Dorsolateral prefrontal cortex (tissue), 122 donors: ENCODE measurements at places on chromosomes 3 and 15.

DNA sequence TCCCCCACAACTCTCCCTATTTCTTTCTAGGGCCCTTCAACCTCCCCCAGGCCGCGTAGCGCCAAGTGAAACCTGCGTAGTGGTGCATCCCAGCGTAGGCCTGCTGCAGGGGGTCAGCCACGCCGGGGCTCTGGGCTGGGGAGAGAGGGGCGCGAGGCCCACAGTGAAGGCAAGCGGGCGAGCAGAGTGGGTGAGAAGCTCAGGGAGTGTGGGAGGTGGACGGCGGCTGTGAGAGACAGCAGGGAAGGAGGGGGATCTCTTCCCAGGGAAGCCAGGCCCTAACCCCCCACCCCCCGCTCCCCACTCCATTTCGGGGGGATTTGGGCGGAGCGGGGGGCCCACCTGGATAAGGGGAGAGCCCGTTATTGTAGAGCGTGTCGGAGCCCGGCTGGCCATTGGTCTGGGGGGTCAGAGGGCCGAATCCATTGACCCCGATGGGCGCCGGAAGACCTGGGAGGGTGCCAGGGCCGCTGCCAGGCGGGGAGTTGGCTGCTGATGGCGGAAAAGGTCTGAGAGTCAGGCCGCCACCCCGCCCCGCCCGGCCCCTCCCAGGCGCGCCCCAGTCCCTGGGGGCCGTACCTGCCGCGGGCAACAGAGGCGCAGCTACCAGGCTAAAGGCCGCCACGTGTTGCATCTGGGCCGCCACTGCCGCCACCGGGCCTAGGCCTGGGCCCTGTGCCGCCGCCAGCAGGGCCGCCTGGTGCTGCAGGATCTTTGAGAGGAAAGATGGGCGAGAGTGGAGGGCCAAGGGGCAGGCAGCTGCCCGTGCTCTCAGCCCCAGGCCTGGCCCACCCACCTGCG lies 16.6 kb upstream of the PARP6 start:
- no peak for DNase-seq

DNA sequence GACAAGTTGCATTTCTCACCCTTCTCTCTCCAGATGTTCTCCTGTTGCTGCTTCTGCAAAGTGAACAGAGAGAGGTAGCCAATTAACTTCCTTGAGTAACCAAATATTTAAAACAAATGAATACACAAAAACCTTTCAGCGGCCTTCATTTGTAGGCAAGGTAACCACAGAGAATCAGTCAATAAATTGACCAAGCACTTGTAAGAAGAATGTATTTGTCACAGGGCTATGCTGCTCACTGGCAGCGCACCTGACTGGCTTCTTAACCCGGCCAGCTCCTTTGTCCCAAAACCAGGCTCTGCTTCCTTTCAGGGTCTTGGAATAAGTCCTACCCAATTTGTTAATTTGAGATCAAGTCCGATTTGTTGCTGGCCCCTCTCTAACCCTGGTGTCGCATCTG lies 43.5 kb upstream of the STXBP5L start:
- DNase-seq, result no peak

DNA sequence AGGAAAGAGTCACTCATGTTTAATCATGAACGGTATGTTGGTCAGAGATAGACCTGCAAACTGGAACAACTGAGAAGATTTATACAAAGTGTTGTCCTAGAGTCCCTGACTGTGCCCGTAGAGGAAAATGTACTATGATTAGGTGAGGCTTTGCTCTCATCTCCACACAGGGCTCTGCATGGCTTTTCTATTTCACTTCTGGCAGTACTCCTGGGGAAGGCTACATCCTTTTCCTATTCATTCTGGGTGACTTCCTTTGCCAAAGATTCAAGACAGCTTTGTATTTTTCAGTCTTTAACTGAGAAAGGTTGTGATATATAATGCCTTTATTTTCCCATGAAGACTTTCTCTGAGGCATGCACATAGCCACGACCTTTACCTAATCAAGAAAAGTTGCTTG lies 414.7 kb downstream of the ZBTB20 start:
- DNase-seq, result no peak

DNA sequence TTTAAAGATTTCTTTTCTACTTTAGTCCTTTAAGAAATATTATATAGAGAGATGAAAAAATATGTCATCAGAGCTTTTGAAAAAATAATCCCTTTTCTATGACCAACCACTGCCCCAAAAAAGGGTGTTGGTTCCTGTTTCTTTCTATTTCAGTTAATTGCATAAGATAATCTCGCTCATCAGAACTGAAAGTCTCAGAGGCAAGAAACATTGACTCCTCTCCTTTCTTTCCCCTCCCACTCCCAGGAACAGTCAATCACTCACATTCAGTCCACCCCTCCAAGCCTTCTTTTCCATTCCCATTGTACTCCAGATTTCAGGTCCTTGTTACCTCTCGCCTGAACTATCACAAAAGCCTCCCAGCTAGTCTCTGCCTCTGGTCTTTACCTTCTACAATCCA lies 153.7 kb upstream of the ABI3BP start:
- DNase-seq, result no peak

DNA sequence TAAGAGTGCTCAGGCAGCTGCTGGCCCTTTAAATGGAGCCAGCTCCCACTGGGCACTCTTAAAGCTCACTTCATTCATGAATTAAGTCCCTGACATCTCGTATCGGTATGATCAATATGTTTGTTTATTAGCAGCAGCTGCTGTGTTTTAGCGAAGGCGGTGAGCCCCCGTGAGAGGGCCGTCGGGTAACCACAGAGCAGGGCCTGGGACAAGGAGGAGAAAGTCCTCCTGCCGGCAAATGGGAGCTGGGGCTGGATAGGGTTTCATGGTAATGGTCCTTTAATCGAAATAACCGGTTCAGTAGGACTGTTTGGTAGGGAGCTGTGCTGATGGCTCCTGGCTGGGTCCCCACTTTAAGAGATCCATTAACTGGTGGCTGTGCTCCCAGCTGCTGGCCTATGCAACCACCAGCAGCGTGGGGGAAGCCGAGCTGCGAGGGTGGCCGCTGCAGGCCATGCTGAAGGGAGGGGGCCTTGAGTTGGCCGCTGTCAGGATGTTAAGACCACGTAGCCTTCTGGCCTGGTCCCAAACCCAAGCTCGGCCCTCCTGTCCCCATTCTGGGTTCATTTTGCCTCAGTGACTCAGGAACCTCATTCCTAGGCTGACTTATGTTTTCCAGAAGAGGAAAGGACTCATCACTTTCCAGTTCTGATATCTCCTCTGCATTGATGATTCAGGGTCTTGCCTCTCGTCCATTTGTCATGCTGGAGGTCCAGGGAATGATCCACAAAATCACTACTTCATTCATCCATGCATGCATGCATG lies 67.6 kb upstream of the NTRK3 start:
- no peak for DNase-seq

DNA sequence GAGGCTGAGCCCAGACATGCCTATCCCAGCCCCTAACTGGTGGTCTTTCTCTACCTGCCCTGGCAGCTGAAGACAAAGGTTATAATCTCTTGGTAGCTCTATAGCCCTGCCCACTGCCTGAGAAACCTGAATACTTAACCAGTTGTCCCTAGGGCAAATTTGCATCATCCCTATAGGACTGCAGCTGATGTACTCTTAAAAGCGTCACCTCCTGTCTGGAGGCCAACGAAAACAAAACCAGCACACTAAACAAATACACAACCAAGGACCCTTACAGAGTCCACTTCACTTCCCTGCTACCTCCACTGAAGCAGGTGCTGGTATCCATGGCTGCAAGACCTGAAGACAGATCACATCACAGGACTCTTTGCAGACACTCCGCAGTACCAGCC lies 98.0 kb downstream of the KCNAB1 start:
- no peak for DNase-seq

GRCh38 chr15:45456212-45457106 lies 66.1 kb downstream of the SLC30A4 start:
- DNase-seq, result no peak

GRCh38 chr15:34973512-34973911 lies 4.0 kb upstream of the AQR start:
- no peak for DNase-seq

DNA sequence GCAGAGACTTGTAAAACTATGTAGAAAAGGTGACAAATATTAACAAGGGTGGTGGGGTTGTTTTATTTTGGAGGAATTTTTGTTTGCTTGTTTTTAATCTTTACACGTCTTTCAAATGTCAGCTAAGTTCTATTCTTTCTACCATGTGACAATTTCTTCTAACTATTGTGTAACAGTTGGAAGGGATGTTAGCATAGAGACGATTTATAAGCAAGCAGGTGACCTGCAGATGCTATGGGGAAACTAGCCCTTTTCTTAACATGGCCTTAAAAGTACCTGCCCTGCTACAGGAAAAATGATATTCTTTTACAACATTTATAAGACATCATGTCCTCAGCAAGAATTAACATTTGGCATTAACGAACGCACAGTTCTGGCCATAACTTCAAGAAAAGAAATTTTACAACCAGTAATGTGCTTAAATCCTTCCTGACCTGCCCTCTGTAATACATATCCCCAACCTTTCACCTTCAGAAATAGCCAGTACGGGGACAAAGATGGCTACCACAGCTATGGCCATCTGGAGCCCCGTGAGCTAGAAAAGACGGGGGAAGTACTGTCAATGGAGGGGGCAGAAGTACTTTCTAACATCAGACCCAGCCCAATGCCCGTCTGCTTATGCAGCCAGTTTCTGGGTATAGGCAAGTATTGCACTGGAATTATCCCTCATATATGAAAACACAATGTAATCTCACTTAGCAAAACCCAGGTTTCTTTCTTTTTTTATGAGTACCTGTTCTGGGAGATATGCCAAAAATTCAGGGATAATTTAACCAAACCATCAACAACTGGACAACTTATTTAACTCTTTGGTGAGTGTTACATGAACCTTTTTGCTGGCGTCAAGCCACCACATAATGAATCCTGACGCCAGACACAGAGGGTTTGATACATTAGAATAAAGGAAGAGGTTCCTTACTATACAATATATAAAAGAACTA lies 67.7 kb upstream of the NR2F2 start:
- DNase-seq, result no peak

GRCh38 chr15:29115093-29115991 lies 154.3 kb downstream of the NSMCE3 start:
- DNase-seq, result peak; percentile 69

GRCh38 chr3:58487140-58487886 lies 4.6 kb upstream of the KCTD6 start:
- peak; percentile 86 for DNase-seq

DNA sequence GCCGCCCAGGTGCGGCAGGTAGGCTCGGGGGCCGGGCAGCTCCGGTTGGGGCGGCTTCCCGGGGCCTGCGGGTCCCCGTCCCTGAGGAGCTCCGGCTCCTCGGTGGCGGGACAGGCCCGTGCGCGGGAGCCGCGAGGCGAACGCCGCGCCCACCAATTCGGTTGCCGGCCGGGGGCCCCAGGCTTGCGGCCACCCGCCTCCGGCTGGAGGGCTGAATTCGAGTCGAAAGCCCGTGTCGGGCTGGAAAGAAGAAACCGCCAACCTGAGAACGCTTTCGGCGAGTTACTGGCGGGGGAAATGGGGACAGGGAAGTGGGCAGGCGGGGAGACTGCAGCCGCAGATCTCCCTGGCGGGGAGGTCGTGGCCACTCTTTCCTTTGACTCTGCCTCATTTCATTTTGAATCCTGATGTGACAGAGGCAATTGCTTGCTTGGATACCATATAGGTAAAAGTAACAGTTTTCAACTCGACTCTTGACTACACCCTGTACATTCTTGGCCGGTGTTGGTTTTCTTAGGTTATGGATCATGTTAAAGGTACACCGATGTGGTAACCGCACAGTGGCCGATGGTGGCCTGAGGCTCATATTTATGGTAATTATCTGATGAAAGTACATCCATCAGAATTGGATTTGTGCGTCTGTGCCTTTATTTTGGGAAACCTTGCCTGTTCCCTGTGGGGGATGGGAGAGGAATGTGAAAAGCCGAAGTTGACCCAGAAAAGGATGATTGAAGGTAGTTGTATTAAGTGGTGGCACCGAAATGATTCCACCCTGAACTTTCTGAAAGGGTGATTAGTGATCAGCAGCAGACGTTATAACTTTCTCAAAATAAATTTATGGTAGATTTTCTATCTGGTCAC lies 1.7 kb downstream of the B3GNT5 start:
- no peak for DNase-seq

GRCh38 chr3:13353506-13353905 lies 66.6 kb downstream of the NUP210 start:
- no peak for DNase-seq

GRCh38 chr15:67248011-67248505 lies 6.4 kb downstream of the AAGAB start:
- no peak for DNase-seq

GRCh38 chr3:127796831-127797150 lies 25.5 kb downstream of the MGLL start:
- DNase-seq, result no peak

DNA sequence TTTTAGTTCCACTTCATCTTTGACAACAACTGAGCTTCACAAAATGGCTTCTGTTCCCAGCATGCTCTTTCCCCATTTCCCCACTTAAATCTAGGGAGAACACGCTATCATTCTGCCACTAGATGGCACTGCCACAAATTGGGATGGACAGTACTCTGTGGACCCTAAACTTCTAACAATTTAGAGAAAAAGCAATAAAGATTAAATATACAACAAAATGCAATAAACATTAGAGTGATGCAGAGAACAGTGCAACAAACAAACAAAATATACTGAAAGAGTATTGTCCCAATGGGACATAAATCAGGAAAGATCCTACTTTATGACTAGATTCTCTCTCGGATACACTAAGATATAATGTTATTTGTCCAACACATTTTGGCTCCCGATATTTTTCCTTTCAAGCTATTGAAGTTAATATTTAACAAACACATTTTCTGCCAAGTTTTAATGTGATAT lies 169.7 kb upstream of the TMCO5A start:
- no peak for DNase-seq

GRCh38 chr15:57865294-57865693 lies 158.8 kb downstream of the POLR2M start:
- DNase-seq, result no peak

DNA sequence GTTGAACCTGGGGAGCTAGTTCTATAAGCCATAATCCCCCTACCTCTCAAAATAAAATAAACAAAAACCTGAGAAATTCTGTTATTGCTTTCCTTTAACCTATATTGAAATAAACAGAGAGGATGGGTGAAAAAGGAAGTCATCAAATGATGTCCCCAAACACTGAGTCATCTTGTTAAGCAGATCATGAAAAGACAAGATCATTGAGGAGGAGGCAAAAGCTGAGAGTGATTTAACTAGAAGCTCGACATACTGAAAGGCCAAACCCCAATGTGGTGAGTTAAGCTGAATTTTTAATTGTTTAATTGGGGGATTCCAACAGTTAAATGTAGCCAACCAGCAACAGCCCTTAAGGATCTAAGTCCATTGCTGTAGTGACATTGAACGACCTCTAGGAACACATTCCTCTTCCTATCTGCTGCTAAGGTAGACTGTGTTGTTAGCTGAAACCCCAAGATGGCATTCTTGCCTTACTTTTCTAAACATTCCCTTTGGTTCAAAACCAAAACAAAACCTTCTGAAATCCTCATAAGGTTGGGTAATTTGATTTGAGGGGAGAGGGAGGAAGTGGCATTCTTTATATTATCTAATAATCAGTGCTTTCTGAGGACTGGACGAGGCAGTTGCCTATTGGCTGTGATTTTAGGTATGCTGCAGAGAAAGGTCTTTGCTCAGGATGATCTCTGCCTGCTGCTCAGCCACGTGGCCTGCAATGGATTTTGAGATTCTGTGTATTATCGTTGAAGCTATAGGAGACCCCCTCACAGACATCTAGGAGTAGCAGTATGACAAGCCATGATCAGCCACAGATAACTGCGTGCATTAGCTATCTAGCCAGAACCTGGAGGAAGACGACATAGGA lies 62.7 kb upstream of the BNIP2 start:
- no peak for DNase-seq

- peak; percentile 26 for DNase-seq
Measured at GRCh38 chr3:126113733-126114442, 30.0 kb upstream of the SLC41A3 start.

- DNase-seq, result no peak
Measured at GRCh38 chr3:152731511-152731910, 103.4 kb upstream of the P2RY1 start.
